Stimulated activated CD8-positive, alpha-beta memory T cell treated with anti-CD3 and anti-CD28 coated beads, Interleukin-12 subunit alpha, Interleukin-12 subunit beta, amount 100 ng/mL, for 4 hours (primary cell): ENCODE measurements at places on chromosomes 3 and 15.

- no peak for DNase-seq
Measured at GRCh38 chr3:186959029-186959624, 28.8 kb downstream of the ST6GAL1 start.

GRCh38 chr3:126314305-126314789, 42.9 kb downstream of the KLF15 start:
- no peak for DNase-seq

DNA sequence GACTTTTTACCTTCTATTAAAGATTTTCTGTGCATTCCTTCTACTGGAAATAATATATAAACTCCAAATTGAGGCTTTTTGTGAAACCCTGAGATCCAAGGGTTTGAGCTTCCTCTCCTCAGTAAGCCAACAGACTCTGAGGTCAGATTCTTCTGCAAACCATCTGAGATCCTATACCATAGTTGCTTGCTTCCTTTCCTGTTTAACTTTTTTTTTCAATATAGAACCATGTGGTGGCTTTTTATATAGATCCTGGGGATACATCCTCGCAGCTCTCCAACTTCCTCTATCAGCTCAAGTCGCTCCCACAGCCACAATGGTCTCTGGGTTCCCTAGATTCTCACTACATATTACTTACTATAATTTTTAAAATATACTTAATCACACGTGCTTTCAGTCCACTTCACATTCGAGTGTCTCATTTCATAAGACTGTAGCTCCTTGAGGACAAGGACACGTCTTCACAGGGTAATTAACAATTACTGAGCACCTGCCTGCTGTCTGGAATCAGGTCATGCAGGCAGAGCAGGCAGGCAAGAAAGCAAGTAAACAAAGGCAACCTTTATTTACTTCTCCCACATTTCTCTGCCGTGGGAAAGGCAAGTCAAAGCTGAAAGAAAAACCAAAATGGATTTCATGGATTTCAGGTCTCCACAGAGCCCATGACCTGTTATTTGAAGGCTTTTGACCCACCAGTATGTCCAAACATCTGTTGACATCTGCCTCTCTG, 941.5 kb downstream of the FHIT start:
- no peak for DNase-seq

DNA sequence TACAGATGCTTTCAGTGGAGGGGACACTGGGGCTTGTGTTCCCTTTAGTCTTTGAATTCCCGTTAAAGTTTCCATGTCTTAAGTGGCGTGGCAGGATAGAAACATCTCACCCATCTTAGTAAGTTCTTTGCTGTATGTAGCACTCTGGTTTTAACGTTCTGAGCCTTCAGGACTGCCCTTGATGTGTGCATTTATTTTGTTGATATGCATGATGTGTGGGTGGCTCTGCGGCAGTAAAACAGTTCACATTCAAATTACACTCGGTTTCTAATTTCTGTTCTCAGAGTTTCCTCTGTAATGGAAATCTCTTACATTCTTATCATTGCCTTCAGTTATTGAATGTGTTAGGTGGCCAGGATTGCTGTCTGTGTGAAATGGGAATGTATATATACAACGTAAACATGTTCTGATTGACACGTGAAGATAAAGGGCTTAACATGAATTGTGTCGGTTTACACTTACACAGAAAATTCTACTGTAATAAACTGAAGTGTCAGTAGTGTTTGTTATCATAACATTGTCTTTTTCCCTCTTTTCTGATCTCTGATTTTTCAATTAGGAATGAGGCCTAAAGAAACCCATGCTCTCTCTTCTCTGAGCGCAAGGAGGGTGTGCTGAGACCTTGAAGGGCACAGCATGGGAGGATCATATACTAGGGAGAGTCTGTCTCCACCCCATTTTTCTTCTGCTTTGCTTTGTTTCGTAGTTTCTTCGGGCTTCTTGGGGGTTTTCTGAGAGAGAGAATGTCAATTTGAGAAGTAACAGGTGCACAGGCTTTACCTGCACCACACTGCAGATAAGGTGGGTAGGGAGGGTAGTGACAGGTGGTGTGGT, 51.5 kb downstream of the IGF1R start:
- DNase-seq = no peak

GRCh38 chr3:38471260-38471857, 17.7 kb downstream of the ACVR2B start:
- DNase-seq = no peak

- DNase-seq = no peak
Measured at GRCh38 chr3:101633186-101633585, 43.7 kb downstream of the ZBTB11 start.

GRCh38 chr15:100202309-100202960, 139.3 kb downstream of the ADAMTS17 start:
- no peak for DNase-seq

DNA sequence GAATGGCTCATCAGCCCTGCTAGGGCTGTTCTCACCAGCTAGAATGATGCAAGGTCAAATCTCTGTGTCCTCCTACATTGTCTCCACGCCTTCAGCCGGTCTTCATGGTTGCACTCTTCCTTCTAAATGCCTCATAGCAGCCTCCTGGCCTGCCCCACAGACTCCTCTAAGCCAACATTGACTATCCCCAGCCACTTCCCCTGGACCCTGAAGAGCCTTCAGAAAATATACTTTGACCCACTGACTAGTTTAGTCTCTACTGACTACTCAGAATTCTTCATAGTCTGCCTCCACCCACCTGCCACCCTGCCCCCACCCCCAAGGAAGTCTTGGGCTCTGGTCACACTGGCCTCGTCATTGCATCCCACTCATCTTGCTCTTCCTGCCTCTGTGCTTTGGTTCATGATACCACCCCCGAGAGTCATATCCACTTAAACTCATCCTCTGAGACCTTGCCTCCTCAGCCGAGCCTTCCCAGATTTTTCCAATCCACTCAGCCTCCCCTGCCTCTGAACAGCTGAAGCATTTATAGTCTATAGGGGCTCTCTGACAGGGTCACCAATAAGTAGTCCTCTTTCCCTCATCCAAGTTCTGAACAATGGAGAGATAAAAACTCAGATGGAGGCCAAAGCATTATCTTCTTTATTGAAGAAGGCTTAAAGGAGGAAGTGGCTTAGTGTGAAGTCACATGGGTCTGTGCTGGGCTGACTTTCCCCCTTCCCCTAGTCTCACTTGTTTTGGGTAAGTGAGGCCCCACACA, 9.5 kb upstream of the DOCK3 start:
- no peak for DNase-seq

DNA sequence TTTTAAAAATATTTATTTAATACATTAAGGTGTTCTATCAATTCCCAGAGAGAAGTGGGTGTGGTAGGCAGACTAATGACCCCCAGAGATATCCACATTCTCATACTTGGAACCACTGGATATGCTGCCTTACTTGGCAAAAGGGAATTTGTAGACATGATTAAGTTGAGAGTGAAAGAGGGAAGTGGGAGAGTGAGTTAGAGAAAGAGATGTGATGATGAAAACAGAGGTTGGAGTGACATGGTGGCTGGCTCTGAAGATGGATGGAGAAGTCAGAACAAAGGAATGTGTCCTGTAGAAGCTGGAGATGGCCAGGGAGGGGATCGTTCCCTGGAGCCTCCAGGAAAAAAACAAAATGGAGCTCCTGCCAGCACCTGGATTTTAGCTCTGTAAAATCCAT, 32.0 kb downstream of the TNFAIP8L3 start:
- DNase-seq = no peak

DNA sequence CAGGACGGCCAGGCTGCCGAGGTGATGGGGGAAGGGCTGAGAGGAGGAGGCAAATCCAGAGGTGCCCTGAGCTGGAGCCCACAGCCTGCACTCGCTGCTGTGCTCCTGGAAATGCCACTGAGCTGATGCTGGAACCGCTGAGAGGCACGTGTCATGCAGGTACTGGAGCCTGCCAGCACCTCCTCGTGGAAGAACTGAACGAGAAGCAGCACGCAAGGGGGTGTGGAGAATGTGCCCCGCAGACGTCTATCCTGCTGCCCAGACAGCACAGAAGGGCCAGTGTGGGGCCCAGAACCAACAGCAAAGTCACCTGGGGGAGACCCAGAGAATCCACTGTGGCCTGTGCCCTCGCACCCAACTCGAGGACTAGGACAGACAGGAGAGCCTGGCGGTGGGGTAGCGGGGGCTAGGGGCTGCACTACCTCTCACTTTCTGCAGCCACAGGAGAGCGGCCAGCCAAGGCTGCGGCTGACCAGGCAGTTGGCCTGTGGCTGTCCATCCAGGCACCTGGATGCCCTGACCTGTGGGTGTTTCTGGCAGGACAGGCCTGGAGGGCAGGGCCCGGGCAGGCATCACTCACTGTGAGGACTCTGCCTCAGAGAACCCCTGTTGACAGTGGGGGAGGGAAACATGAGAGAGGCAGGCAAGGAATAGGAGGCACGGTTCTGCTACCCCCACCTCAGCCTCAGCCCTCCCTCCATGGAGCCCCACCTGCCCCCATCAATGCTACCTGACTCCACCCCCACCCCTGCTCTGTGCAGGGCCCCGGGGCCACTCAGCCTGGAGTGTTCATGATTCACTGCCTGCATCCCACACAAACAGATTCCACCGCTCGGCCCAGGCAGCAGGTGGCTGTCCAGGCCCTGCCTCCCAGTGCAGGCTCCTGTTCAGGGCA, 213.1 kb downstream of the TBC1D2B start:
- no peak for DNase-seq

DNA sequence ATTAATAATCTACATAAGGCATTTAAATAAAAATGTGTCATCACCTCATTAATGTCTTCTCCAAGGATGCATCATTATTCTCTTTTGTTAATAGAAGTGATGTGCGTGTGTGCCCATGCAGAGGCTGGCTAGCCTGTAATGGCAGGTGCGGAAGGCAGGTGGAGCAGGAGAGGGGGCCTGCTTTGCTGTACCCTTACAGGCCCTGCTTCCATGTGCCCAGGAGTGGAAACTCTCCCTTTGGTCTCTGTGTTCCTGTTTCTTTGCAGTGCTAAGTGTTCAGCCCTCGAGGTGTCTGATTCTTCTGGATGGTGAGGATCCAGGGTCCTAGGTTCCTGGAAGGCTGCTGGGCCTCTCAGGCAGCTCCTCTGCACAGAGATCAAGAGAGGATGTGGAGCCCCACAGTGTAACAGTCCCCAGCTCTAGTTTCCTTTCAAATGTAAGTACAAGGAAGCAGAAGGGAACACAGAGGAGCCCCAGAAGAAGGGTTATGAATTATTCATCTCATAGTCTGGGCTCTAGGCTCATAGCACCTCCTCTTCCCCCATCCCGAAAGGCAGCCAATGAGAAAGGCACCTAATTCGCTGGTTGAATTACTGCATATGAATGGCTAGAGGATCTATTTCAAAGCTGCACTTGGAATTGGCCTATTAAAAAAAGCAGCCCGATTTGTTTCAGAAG, 39.2 kb upstream of the AGBL1 start:
- no peak for DNase-seq

GRCh38 chr3:32847528-32847927, 29.7 kb downstream of the TRIM71 start:
- DNase-seq = no peak

- DNase-seq = no peak
Measured at GRCh38 chr3:127646501-127647046, 17.6 kb downstream of the PODXL2 start.

- DNase-seq = no peak
Measured at GRCh38 chr3:8979262-8979661, 16.0 kb upstream of the RAD18 start.

GRCh38 chr3:122377975-122378374, 5.1 kb downstream of the MIX23 start:
- DNase-seq = no peak

DNA sequence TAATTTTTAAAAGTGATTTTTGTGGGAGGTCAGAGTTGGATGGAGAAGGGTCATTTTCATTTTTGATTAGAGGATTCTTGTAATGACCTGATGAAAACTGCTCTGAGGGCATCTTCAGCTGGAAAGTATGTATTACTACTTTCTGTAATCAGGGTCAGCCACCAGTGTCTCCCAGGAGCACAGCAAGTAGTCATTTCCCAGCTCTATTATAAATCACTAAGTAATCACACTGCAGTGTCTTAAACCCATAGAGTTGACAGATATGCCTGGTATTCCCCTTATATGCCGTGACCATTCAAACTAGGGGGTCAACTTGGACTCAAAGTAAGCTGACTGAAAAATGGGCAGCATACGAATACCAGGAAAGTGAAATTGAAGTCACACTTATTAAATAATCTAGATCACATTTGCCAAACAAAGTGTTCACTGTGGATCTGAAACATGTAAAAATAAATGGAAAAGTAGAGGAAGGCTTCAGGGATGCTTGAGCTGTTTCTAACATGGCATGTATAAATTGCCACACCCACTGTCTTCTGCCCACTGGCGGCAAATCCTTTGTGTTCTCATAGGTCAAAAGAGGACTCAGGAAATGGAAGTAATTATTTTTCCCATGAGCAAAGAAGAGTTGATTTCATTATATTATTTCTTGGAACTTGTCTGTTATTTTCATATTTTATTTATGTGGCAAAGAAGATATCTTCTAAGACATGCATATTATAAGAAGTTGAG, 105.7 kb downstream of the MBNL1 start:
- DNase-seq = no peak
